ENCODE measurements at places on chromosomes 7 and 10. TPM values are rescaled to one million over a fixed set of nuclear protein-coding genes. Genes with fewer than 3 reads are reported as not detected.

DNA sequence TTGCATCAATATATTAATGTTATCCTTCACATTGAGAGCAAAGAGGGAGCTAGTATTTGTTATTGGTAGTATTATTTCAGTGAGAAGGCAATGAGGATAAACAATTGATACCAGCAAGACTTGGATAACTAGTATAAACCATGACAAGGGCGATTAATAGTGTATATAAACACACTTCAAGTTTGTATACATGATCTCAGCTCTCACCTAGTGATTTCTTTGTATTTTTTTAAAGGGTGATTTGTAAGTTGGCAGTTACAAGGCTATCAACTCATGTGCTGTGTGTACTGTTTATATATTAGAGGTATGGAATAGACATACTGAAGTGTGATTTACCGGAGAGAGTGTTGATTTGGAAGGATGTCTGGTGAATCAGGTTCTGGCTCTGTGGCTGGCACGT is 88.0 kb downstream of the SNX10 start:
- no peak for DNase-seq

DNA sequence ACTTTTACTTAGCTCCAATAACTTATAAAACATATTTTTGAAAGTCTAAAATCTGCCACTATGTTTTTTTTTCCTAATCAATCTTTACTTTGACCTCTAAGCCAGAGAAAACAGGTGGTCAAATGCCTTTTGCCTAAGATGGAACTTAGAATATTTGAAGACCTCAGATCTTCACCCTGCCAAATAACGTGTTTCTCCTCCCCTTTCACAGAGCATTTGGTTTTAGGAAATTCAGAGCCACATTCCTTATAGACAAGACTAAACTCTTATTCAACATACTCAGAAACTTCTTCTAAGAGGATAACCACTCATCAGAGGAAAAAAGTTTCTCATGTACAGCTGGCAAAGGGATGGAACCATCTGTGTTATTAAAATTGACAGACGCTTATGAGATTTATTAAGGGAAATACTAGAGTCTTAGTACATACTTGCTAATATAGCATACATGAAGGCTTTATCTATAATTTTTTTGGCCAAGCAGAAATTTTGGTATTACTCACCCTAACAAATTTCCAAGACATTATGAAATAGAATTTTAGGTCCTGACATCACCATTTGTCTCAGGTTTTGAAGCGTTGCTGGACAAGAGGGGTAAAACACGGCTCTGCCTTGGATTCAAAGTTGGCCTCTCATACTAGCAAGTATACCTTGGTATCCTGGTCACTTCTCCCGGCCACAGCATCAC is 2.6 kb upstream of the EGFR start:
- DNase-seq: no peak

The LIPJ gene
- not detected for total RNA-seq

- no peak for DNase-seq
Observed at GRCh38 chr10:15485027-15485426, 113.9 kb upstream of the FAM171A1 start.

GRCh38 chr10:63665670-63666134 is 144.5 kb downstream of the REEP3 start:
- no peak for DNase-seq

GRCh38 chr7:11207565-11207964 is 233.9 kb downstream of the PHF14 start:
- no peak for DNase-seq

The NFKB2 gene
- total RNA-seq: 564 TPM

- DNase-seq: peak; percentile 43
Observed at GRCh38 chr10:122490786-122491680, 29.7 kb downstream of the HTRA1 start.

- DNase-seq: no peak
Observed at GRCh38 chr10:5545778-5546710, 21.3 kb downstream of the CALML3 start.

The DHTKD1 gene
- total RNA-seq: 29.8 TPM

The C10orf67 gene
- 0.39 TPM for total RNA-seq

DNA sequence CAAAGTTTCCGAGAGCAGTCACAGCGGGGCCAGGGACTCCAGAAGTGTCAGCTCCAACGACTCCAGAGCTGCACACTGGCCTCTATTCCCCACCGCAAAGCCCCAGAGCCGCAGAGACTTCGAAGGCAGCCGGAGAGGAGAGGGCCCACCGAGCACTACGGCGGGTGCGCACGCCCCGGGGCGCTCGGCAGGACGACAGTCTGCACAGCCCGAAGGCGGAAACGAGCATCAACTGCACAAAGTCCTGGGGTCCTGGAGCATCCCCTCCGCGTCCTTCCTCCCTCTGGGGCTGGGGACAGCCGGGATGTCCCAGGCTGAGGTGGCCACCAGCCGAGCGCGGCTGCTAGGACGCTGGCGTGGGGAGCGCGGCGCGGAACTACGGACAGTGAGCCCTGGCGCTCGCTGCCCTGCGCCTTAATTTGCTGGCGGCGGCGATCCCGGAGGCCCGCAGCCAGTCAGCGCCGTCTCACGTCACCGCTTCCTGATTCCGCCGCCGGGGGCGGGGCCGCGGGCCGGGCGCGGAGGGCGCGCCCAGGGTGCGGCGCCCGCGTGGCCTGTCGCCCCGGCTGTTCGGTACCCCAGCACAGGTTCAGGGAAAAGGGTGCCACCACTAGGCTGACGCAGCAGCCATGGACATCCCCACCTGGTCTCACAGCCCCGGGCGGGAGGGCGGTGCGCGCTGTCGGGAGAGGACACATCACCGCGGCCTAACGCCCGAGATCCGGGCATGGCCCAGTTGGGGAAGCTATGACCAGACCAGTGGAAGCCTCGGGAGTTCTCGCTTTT is at the start of gene TBX20:
TSS of gene TBX20 (minus strand) at position 391 of the 786 bp plus-strand sequence. CDS start 480 bp downstream, outside the sequence.
- DNase-seq: peak; percentile 53

DNA sequence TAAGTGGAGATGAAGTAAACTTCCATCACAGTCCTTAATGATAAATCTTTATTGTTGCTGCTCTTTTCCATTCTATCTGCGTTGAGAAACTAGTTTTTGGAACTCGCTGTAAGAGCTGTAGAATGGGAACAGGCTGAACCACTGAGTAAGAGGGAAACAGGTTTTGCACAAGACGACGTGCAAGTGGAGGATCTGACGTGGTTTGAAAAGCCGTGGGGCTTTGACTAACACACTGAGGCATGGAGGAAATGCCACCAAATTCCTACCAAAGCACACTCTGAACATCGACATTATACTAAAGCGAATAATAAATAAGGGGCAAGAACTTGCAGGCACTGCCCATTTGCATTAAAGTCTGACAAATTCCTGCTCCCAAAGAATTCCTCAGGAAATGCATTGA is 160.6 kb downstream of the KLF6 start:
- peak; percentile 16 for DNase-seq

The SEPTIN14 gene
- total RNA-seq: not detected

DNA sequence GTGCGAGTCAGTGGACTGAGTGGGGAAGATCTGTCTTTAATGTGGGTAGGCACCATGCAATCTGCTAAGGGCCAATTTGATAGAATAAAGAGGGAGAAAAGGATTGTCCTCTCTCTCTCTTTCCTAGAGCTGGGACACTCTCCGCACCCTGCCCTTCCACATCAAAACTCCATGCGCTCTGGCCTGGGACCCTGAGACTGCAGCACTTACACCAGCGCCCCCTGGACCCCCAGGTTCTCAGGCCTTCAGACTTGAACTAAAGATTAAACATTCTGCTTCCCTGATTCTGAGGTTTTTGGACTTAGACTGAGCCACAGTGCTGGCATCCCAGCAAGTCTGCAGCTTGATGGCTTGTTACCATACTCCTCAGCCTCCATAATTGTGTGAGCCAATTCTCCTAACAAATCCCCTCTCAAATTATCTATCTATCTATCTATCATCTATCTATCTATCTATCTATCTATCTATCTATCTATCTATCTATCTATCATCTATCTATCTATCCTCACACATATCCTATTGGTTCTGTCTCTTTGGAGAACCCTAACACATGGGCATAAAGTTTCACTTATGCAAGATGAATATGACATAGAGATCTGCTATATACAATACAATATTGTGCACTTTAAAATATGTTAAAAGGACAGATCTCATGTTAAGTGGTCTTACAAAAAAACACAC is 22.4 kb upstream of the OR2A5 start:
- DNase-seq: no peak

The GTF2IRD2 gene
- 4.4 TPM for total RNA-seq

The COL1A2 gene
- total RNA-seq: 0.31 TPM

The AKR1C8 gene
- total RNA-seq: not detected

DNA sequence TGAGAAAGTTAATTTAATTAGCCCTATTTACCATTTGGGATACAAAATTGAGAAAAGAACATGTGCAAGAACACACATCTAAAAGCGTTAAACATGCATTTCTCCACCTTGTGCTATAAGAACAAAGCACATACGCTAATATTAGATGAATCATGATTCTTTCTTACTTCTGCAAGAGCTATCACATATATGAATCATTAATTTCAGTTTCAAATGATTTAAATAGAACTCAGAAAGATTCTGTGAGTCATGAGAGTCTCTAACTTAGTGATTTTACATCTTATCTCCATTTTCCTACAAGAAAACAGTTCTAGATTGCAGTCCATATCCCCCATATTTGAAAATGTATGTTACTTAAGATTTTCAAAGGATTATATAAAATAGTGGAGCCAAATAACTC is 173.9 kb downstream of the RNLS start:
- DNase-seq: no peak

DNA sequence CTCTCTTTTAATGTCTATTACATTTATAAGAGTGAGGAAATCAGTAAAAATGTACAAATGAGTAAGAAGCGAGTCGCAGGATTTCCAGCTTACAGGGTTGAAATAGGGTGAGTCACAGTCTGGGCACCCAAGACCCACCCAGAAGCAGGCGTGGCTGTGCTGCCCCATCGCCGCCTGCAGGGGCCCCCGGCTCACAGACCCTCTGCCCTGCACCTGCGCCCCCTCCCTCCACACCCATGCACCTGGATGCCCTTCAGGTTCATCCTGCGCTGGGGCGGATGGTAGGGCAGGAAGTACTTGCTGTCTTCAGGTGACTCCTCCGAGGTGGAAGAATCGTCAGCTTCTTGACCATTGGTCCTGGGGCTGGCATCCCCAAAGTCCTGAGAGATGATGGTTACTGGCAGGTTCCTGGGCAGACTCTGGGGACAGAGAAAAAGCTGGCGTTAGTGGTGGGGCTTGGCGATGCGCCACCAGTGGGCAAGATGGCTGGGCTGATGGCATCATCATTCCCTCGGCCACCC is 90.2 kb upstream of the GNA12 start:
- DNase-seq: peak; percentile 28

GRCh38 chr7:50594734-50595485 is 29.7 kb upstream of the DDC start:
- DNase-seq: no peak

The RP9 gene
- 32.2 TPM for total RNA-seq

DNA sequence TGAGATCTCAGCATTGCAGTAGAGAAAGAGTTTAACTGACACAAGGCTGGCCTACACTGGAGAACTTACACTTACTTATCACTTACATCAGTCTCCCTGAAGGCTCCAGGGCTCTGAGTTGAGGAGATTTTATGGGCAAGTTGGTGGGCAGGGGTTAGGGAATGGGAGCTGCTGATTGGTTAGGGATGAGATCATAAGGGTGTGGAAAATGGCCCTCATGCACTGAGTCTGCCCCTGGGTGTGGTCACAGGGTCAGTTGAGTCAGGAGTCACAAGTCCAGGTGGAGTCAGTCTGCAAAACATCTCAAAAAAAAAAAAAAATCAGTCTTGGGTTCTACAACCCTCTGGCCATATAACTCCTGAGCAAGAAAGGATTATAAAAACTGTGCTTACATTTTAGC is 60.5 kb downstream of the PPP1R17 start:
- no peak for DNase-seq

- no peak for DNase-seq
Observed at GRCh38 chr10:102804382-102805055, 32.7 kb downstream of the CYP17A1 start.
